ENCODE measurements at places on chromosomes 13 and 19.

- no peak for DNase-seq
Measured at GRCh38 chr19:8641908-8642547, 11.6 kb downstream of the NFILZ start.

DNA sequence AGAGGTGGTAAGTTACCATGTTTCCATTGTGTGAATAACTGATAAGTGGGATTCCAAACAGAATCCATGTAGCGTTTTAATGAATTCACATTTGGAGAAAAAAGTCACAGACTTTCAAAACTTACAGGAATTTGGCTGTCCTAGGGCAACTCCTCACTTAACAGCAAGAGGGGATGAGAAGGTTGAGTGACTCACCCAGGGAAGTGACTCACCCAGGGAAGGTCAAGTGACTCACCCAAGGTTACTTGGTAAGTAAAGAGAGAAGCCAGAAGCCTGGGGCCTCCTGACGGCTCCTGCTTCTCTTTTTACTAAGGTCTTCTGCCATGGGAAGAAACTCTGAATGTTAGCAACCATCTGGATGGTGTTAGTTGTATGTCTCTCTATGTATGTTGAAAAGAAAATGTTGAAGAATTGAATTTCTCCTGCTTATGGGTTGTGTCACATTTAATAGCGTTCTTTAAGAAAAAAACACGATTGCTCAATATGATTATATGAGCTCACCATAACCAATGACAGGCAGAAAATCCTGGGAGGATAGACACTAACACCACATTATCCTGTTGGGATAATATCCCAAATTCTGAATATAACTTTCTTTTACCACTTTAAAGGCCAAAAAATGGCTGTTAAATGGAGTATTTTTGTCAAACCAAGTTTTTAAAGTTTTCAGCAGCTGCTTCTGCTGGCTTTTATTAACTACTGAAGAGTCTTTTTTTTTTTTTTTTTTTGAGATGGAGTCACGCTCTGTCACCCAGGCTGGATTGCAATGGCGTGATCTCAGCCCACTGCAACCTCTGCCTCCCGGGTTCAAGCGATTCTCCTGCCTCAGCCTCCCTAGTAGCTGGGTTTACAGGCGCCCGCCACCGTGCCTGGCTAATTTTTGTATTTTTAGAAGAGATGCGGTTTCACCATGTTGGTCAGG lies 195.6 kb downstream of the GGACT start:
- no peak for DNase-seq

- no peak for DNase-seq
Measured at GRCh38 chr19:3243819-3244700, 19.6 kb downstream of the CELF5 start.

DNA sequence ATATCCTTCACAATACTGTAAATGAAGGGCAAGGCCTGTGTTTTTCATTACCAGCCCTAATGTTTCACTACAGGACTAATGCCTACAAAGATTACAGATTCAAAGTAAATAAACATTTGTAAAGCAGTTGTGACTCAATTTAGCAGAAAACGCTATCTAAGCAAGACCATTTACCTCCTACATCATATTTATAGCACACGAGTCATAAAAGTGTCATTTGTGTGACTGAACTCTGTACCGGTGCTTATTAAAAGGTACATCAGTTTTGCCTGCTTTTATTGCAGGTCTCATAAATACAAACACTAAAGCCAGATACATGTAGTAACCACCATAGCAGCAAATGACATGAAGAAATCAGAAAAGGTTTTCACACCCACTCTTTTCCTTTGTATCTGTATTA lies 61.5 kb upstream of the SLC15A1 start:
- no peak for DNase-seq

DNA sequence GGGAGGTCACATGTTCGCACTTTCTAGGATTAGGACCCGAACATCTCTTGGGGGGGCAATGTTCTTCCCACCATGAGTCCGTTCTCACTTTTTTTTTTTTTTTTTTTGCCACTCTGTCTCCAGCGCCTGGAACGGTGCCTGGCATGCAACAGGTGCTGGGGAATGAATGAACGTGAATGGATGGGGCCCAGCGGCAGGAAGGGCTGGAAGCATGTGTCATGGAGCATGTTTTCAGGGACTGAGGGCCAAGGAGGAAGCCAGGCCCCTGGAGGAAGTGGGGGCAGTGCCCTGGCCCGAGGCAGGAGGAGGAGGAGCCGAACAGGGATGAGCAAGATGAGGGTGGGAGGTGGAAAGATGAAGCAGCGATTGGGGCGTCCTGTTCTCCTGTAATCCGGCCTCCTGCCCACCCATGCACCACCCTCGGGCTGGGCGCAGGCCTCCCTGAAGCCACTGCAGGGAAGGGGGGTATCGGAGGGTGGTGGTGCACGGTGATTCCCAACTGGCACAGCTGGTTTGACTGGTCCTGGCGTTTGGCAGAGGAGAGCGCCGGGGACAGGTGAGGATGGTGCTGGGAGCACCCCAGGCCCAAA lies 8.8 kb upstream of the SULT2B1 start:
- no peak for DNase-seq

DNA sequence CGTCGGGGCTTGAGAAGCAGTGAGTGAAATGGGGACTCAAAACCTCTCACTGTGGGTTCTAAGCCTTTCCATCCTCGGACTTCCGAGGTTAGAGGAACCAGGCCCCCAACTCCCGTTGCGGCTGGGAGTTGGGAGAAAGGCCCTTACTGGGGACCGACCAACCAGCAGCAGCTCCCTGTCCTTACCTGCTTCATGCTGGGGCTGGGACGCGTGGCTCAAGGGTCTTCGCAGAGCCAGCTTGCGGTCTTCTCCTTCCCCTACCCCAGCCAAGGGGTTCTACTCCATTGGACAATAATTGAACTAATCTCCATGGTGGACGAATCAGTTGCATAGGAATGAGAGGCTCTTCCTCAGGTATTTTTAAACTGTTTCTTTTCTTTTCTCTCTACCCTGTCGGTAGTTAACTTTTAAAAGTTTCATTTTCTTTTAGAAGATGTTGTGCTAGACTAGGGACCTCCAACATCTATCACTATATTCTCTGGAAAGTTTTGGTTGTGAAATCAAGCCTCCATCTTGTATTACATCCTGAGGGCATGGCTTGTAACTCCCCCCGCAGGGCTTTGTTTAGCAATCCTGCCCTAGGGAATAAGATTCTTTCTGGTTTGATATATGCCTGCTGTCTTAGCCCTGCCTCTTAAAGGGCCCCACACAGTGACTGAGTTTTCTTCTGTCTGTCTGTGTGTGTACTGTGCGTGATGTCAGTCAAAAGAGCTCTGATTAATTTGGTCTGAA lies 1027.1 kb upstream of the PCDH9 start:
- DNase-seq: no peak

GRCh38 chr13:105168295-105168694 lies 1367.2 kb downstream of the EFNB2 start:
- no peak for DNase-seq

- DNase-seq: no peak
Measured at GRCh38 chr13:58081301-58081820, 449.8 kb downstream of the PCDH17 start.

GRCh38 chr19:55656988-55657747 lies 2.3 kb downstream of the U2AF2 start:
- DNase-seq: no peak

- DNase-seq: no peak
Measured at GRCh38 chr19:46654621-46655152, 6.3 kb downstream of the DACT3 start.

DNA sequence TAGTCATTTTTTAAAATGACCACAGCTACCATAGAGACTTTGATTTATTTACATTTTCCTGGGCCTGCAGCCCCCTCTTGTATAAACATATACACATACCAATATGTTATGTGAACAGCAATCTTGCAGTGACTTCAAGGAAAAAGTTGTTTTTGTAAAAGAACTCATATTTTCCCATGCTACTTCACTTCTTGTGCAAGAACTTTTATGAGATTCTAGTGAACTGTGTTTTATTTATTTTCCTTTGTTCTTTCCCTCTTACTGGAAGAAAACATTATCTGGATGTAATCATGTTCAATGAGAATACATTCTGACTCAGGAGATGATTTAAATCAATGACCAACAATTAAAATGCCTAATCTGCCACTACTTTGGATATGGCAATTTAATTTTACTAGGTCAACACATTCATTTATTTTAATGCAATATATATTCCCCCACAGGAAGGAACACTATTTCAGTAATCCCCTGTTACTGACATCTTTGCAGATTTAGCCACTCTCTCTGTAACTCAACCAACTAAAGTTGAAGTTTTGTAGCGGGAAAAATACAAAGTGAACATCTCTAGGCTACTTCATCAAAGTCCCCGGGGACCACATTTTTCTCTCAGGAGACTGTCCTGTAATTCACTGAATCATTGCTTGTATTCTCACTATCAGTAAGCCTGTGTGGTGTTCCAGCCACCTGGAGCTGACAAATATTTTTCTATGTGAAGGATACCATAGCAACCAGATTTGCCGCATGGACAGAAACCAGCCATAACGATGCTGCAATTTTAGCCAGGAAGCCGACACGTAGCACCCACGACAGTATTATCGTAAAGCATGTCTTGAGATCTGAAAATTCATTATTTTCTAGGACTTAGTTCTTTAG lies 90.5 kb downstream of the STARD13 start:
- DNase-seq: peak; percentile 84

- DNase-seq: no peak
Measured at GRCh38 chr19:36151144-36152018, 866 bp downstream of the COX7A1 start.

DNA sequence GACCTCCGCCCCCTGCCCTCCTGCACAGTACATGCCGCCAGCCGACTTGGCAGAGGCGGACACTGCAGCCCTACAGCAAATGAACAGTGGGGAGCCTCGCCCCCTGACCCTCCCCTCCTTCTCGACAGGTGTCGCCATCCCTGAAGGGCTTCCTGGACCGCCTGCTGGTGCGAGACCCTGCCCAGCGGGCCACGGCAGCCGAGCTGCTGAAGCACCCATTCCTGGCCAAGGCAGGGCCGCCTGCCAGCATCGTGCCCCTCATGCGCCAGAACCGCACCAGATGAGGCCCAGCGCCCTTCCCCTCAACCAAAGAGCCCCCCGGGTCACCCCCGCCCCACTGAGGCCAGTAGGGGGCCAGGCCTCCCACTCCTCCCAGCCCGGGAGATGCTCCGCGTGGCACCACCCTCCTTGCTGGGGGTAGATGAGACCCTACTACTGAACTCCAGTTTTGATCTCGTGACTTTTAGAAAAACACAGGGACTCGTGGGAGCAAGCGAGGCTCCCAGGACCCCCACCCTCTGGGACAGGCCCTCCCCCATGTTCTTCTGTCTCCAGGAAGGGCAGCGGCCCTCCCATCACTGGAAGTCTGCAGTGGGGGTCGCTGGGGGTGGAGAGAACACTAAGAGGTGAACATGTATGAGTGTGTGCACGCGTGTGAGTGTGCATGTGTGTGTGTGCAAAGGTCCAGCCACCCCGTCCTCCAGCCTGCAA lies 18.3 kb upstream of the NCCRP1 start:
- DNase-seq: no peak

- no peak for DNase-seq
Measured at GRCh38 chr19:19205416-19206410, 2.5 kb upstream of the NR2C2AP start.

GRCh38 chr13:94667190-94667589 lies 45.2 kb downstream of the SOX21 start:
- DNase-seq: no peak

DNA sequence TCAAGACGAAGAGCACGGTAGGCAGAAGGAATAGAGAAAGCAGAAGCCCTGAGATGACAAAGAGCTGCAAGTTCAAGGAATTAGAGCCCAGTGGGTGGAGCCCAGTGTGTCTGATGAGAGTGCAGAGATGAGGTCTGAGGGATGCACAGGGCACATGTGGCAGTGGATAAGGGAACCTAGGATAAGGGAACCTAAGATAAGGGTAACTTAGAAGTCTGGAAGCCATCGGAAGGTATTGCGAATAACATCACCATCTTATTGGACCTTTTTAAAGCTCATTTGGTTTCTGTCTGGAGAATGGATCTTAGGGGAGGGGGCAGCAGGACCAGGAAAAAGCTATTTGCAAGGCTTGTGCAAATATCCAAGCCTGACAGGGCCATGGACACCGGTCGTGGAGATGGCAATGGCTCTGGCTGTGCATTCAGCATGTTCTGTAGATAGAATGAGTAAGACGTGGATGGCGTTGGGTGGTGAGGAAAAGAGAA lies 1.3 kb downstream of the FPR3 start:
- no peak for DNase-seq

- DNase-seq: no peak
Measured at GRCh38 chr19:38699027-38699346, 45.3 kb downstream of the CAPN12 start.

- DNase-seq: no peak
Measured at GRCh38 chr13:103039183-103039582, 27.0 kb downstream of the SLC10A2 start.

DNA sequence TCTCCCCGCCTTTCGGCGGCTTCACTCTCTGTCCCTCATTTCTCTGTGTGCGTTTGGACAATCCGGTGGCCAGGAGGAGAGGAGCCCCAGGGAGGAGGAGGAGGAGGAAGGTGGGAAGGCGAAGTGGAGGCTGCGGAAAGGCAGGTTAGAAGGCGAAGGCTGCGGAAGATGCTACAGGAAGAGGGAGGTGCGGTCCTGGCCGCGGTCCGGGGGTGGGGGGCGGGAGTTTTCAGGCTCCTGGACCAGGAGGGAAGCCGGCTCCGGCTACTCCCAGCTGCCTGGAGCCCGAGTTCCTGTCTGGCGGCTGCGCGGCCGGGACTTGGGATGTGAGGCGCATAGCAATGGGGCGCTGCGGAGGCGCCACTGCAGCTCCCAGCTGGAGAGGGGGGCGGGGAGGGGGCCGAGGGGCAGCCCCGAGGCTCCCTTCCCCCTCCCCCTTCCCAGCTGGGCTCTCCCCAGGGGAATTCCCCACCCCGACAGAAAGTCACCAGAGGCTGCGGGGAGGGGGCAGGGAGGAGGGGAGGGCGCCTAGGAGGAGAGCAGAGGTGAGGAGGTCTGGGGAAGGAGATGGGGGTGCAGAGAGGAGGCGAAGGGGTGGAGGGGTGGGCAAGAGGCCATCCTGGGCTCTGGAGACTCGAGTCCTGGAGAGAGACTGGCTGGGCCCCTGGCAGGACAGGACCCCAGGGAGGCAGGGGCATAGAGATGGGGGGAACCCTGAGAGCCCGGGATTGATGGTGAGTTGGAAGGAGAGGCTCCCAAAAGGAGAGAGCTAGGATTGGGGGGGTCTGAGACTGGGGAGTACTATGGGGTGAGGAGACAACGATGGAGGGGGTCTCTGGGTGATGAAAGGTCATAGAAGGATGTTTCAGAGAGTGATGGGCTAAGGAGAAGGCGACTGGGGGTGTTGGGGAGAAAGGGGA lies 2.0 kb downstream of the LRRC4B start:
- no peak for DNase-seq

DNA sequence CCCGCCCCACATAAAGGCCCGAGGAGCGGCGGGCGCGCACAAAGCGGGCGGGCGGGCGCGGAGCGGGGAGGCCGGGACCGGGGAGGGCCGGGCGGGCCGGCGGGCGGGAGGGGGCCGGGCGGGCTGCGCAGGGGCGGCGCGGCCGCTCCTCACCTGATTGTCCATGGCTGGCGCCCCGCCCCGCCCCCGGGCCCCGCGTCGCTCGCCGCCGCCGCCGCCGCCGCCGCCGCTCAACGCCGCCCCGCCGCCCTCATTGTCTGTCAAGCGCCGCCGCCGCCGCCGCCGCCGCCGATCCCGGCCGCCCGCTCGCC lies 200 bp downstream of the MLLT1 start:
- DNase-seq: no peak

GRCh38 chr13:105159841-105160240 lies 1375.6 kb downstream of the EFNB2 start:
- DNase-seq: no peak
